Ovary (tissue), 10 donors: ENCODE measurements at places on chromosomes 4 and X. TPM values are rescaled to one million over a fixed set of nuclear protein-coding genes. Genes with fewer than 3 reads are reported as not detected.

IRS4 gene
- total RNA-seq, result 5.3 TPM

CSTF2 gene
- total RNA-seq, result 11.8 TPM

MAGEB6 gene
- total RNA-seq, result not detected

FAM47A gene
- total RNA-seq, result not detected

EBP gene
- total RNA-seq, result 26.6 TPM

PABPC1L2A gene
- not detected for total RNA-seq

JCHAIN gene
- 1.4 TPM for total RNA-seq

GABRG1 gene
- 0.48 TPM for total RNA-seq

DNA sequence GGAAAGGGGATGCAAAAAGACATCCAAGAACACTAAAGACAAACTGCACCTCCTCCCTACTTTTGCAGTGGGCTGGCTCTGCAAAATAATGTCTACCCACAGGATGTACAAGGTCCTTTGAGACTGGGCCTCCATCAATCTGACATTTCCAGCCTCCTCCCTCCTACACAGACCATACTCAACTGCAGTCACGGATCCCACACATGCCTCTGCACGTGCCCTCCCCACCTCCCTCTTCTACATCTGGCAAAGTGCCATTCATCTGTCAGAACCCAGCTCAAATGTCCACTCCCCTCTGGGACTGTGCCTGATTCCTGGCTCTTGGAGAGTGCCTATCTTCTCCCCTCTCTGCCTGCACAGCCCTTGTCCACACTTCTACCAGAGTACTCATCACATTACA, 50.3 kb downstream of the CHRDL1 start:
- DNase-seq, result no peak

GRCh38 chrX:9842541-9842940, 56.3 kb downstream of the SHROOM2 start:
- no peak for DNase-seq

DNA sequence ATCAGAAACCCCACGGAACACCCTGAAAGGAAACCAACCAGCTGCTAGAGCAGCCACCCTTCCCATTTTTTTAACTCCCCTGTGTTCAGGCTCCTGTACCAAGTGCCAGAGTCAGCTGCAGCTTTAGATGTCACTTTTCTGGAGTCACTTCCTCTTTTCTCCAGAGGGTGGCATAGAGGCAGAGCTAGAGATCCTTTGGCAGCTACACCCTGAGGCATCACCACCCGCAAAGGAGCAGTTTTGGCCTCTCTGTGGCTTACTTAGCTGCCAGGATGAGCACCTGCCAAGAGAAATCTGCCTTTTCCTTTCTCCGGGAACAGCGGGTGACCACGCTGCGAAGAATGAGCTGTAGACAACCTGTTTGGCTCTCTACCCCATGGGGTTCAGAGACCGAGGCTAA, 58.0 kb upstream of the CHRDL1 start:
- no peak for DNase-seq

DNA sequence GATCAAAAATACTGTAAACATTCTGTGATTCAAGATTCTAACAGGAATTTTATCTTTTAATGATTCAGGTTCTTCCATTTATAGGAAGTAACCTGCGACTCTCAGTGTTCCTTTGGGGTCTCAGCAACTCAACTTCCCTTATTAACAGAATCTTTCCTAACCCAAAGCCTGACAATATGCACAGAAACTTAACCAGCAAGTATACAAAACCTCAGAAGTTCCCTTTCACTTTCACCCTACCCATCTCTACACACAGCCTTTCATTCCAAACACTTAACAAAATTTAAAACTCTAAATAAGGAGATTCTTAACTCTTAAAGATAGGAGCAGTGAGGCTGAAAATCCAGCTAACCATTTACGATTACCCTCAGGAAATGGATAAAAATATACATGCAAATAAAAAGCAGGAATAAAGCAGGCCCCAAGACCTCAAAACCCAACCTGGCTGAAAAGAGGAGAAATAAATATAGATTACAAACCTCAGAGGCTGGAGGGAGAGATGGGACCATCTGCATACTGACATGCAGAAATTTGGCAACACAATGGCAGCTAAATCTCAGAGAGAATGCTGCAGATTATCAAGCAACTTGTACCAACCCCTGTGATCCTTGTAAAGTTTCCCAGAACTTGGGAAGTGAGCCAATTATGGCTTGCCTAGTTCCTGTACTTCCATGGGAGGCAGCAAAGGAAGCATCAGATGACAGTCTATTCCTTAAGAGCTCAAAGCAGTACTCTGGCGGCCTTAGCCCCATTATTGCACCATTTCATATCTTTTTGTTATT, 101.0 kb downstream of the ATP11C start:
- DNase-seq, result no peak

GRCh38 chr4:14888790-14889572, 113.3 kb upstream of the CPEB2 start:
- no peak for DNase-seq

DNA sequence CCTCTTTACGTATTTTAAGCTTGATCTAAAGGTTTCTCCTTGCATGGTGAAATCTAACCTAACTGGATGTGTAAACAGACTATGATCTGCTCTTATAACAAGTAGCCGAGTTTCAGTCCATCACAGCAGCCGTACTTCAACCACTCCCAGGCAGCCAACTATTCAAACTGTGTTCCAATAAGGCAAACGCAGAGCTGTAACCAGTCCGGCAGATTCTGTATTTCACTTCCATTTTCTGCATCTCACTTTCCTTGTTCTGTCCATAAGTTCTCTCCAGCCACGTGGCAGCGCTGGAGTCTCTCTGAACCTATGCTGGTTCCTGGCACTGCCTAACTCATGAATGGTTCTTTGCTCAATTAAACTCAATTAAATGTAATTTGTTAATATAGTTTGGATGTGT, 132.6 kb downstream of the FHDC1 start:
- no peak for DNase-seq

DNA sequence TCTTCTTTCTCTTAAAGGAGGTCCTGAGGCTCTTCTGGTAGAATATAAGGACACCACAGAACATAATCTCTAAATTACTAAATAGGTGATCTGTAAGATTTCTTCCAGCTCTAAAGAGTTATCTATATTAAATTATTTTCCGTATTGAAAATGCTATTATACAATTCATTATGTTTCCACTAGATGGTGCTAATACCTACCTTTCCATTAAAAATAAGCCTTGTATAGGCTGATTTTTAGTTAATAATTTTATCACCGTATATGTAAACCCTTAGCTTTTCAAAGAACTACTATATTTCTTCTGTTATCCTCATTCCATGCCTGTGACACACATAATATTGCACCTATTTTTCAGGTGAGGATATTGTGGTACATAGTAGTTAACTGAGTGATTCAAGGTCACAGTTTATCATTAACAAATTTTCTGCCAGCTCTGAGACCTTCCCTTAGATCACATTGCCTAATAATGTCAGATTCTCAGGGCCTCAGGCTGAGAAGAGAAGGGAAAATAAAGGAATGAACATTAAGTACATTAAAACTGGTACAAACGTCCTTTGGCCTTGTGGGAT, 138.8 kb downstream of the TEX11 start:
- no peak for DNase-seq

GRCh38 chr4:76272999-76273398, 21.5 kb downstream of the FAM47E start:
- no peak for DNase-seq

GRCh38 chr4:36402008-36402758, 120.8 kb downstream of the DTHD1 start:
- no peak for DNase-seq

GRCh38 chrX:2314831-2315365, 185.9 kb downstream of the DHRSX start:
- DNase-seq, result no peak

DNA sequence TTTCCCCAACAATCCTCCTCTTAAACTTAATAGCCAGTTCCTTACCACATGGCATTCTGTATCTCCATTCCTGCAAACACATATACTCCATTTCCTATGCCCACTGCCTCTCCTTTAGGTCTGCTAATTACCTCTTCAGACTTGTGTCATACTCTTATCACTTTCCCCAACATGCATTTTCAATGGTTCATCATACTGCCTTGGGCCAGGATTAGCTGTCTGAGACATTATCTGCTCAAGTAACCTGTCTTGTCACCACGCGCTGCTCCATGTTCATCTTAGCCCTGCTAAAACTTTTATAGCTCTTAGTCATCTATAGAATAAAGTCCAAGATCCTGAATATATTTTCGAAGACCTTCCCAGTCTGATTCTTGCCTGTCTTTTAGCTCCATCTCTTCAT, 224.1 kb upstream of the GK2 start:
- DNase-seq, result no peak

GRCh38 chr4:168978001-168978700, 31.9 kb downstream of the CBR4 start:
- DNase-seq, result no peak

GRCh38 chr4:151428346-151428745, 19.4 kb downstream of the FHIP1A start:
- DNase-seq, result no peak

- no peak for DNase-seq
Measured at GRCh38 chrX:154738011-154738738, 12.7 kb downstream of the GAB3 start.

- no peak for DNase-seq
Measured at GRCh38 chr4:1756893-1757779, 35.8 kb downstream of the TACC3 start.

- no peak for DNase-seq
Measured at GRCh38 chrX:149398027-149398426, 107.1 kb downstream of the IDS start.

DNA sequence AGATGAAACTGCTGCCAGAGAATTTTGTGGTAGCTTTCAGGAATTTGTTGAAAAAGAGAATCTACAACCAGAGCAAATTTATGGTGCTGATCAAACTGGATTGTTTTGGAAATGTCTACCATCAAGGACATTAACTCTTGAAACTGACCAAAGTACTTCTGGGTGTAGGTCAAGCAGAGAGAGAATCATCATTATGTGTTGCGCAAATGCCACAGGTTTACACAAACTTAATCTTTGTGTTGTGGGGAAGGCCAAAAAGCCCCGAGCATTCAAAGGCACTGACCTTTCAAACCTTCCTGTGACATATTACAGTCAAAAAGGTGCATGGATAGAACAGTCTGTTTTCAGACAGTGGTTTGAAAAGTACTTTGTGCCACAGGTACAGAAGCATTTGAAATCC, 2.1 kb downstream of the TIGD2 start:
- no peak for DNase-seq

DNA sequence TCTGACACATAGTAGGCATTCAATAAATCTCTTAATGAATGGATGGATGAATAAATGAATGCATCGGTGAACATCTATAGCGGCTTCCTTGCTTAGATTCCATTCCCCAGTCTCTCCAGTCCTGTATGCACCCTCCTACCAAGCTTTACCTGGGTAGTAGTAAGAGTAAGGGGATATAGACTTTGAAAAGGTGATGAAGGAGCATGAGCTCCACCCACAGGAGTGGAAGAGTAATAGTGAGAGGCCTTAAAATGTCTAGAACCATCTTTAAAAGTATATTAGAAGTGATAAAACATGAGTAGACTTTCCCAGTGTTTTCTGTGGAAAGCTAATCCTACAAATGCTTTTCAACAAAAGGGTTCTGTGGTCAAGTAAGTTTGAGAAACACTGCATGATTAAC, 35.5 kb upstream of the GPC3 start:
- DNase-seq, result no peak

DNA sequence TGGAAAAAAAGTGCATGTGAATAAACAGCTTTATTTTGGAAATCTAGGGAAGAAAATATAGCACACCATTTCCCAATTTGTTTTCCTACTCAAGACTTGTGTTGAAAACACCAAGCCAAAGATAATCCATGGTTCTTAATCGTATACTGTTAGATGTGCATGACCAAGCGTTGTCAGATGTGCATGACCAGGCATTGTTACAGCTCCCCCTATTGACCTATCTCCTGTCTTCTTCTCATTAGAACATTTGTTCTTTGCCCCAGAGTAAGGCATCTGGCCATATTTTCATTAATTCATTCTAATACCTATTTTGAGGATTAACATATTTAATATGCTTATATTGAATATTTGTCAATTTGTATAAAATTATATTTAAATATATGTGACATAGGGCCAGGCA, 14.4 kb upstream of the VCX start:
- DNase-seq, result no peak

GRCh38 chr4:99099311-99099710, 10.7 kb upstream of the ADH5 start:
- no peak for DNase-seq

GRCh38 chrX:51893931-51894696, 691 bp downstream of the MAGED1 start:
- DNase-seq, result peak; percentile 71

- DNase-seq, result no peak
Measured at GRCh38 chr4:180350901-180351300, 1892.3 kb upstream of the TENM3 start.

GRCh38 chr4:149927514-149927913, 111.9 kb upstream of the IQCM start:
- no peak for DNase-seq

DNA sequence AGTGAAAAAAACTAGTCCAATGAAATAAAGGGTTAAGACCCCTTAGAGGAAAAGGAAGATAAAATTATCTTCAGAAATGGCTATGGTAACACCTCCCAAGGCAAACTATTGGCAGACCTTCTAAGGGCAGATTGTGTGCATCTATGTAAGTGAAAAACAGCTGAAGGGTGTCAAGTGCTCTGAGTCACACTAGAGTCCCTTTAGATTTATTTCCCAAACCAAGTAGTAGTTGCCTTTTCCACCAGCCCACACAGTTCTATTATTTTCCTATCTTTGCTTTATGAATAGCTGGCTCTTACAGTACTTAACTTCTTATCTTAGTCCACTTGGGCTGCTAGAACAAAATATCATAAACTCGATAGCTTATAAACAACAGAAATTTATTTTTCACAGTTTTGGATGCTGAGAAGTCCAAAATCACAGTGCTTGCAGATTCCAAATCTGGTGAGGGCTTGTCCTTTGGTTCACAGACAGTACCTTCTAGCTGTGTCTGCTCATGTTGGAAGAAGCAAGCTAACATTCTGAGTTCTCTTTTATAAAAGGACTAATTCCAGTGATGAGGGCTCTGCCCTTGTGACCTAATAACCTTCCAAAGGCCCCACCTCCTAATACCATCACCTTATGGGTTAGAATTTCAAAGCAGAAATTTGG, 143.6 kb downstream of the GRID2 start:
- no peak for DNase-seq

DNA sequence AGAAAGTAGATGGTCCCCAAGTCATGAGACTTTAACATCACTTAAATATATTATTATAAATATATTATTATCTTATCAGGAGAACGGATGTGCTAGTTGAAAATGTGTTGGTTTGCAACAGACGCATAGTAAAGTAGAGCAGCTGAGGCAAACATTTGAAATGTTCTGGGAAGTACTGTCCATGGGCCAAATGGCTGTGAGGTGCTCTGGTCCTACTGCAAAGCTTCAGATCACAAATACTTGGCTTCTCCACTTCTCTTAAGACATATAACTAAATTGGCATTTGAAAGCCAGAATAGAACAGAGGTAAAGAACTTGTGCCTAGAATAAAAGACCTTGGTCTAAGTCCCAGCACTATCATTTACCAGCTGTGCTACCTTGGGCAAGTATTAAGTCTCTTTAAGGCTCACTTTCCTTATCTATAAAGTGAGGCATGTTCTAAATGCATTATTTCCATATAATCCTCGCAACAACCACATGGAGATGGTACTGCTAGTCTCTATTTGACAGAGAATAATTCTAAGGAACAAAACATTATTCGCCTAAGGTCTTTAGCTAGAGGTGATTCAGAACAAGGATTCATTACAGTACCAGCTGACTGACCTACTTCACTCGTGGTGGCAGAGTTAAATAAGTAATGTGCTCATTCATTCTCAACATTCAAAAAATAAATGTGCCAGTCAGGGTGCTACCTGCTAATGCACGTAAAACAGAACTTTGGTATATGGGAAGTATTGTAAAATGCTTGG, 297.1 kb downstream of the PPP3CA start:
- DNase-seq, result no peak

GRCh38 chr4:161799710-161800109, 364.1 kb downstream of the FSTL5 start:
- DNase-seq, result no peak
